ENCODE measurements at places on chromosomes 16 and 17.

DNA sequence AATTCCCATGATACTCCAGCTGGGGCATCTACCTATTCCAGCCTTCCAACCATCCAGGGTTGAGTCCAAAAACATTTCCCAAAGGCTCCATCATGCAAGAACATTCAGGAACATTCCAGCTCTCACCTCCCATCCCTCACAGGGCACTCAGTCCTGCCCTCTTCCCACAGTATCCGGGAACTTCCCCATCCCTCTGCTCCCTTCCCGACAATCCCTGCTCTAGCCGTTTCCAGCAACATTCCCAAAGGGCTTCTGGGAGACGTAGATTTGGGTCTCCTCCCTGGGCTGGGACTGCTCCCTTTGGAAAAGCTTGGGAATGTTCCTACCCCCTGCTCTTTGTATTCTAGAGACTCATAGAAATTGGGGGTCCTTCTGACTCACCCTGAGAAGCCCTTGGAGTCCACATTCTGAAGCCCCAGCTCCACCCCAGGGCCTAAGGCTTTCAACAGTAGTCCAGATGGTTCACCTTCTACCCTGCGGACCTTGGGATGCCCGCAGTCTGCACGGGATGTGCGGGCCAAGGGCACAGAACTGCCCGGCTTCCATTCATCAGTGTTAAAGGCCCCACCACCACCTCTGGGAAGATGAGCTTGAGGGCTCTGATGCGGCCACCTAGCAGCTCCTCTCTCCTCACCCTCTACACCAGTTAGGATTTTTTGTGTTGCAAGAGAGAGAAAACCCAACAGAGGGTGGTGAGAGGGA lies 25.4 kb downstream of the NGFR start:
- no peak for DNase-seq

DNA sequence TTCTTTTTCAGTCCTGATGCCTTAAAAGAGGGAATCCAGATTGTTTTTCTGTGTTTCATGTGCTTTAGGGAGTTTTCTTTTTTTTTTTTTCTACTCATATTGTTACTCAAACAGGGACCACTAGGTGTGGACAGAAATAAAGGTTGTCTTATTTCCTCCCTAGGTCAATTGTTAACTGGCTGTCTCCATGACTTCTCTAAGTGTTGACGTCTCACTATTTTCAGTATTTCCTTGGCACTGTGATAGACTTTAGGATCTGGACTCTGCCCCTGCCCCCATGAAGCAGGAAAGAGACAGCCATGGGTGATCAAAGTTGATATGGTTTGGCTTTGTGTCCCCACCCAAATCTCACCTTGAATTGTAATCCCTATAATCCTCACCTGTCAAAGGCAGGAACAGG lies 73.7 kb downstream of the AKAP1 start:
- no peak for DNase-seq

GRCh38 chr16:47463771-47464624 lies 2.9 kb downstream of the PHKB start:
- DNase-seq = no peak

DNA sequence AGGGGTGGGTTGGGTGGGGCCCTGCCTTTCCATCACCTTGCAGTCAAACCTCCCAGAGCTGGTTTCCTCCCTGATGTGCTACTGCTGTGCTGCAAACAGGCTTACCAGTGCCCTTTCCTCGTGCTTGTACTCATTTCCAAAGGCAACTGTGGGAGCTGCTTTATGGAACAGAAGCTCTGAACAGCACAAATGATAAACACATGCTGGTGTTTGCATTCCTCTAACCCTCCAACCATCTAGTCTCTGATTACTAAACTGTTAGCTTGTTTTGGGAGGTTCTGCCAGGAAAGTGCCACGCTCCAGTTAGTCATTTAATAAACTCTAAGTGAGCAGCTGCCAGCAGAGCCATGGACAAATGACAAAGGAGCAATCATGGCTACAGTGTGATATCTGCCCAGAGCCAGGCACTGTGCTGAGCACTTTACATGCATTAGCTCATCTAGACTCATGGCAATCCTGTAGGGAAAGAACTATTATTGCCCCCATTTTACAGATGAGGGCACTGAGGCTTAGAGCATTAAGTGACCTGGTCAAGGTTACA lies 110.4 kb downstream of the VAT1L start:
- DNase-seq = no peak

GRCh38 chr17:5584383-5585286 lies at the start of gene NLRP1:
Gene NLRP1, minus strand, starts transcription at chr17:5584509. Its CDS starts 552 bp downstream, at chr17:5583957.
- DNase-seq = peak; percentile 96

DNA sequence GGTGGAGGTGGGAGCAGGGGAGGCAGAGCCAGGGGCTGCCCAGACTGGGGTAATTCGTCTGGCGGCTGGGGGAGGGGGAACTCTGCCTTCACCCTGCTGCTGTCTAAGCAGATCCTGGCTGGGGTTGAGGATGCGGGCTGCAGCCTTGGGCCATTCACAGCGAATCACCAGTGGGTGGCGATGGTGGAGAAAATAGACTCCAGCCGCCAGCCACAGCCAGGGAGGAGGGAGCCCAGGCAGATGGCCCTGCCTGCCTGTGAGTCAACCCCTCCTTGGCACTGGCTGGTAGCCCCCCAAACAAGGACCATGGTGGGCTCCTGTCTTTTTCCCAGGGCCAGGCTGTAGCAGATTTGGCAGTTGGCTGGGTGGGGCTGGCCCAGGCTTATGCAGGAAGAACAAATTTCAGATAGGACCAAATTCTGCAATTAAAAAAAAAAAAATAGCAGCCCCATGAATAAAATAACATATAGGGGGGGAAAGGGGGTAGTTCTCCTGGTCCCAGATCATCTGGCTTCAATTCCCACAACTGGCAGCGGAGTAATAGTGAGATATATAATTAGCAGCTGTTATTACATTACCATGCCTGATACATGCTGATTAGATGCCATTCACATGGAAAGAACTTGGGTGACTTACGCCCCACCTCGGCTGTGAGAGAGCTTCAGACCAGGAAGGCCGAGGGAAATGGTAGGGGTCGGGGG lies 41.5 kb upstream of the CDH5 start:
- no peak for DNase-seq

GRCh38 chr16:75746359-75746758 lies 20.1 kb upstream of the CPHXL start:
- no peak for DNase-seq

- DNase-seq = no peak
These were observed 225.5 kb downstream of the SOX9 start for GRCh38 chr17:72346306-72346705.

GRCh38 chr16:87784812-87785211 lies 19.0 kb upstream of the KLHDC4 start:
- no peak for DNase-seq

GRCh38 chr17:74183411-74183810 lies 20.1 kb upstream of the RPL38 start:
- DNase-seq = no peak

DNA sequence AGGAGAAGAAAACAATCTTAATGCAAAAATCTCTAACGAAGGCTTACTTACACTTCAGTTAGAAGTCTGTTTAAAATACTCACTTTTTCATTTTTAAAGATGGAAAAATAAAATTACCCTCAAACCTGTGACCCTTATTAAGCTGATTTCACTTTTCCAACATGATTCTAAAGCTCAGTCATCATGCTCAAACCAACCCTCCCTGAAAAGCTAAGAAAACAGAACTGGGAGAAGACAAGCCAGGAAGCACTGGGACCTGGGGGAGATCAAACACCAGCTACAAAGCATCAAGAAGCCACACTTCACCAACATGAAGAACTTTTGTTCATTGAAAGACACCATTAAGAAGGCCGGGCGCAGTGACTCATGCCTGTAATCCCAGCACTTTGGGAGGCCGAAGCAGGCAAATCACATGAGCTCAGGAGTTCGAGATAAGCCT lies 88.8 kb downstream of the LITAF start:
- no peak for DNase-seq

GRCh38 chr16:17368951-17369350 lies 101.8 kb downstream of the XYLT1 start:
- DNase-seq = no peak

GRCh38 chr16:78290395-78290794 lies 190.9 kb downstream of the WWOX start:
- no peak for DNase-seq

GRCh38 chr16:4452674-4453073 lies 21.8 kb downstream of the NMRAL1 start:
- DNase-seq = no peak

GRCh38 chr17:79107499-79108231 lies 33.0 kb downstream of the ENGASE start:
- no peak for DNase-seq

DNA sequence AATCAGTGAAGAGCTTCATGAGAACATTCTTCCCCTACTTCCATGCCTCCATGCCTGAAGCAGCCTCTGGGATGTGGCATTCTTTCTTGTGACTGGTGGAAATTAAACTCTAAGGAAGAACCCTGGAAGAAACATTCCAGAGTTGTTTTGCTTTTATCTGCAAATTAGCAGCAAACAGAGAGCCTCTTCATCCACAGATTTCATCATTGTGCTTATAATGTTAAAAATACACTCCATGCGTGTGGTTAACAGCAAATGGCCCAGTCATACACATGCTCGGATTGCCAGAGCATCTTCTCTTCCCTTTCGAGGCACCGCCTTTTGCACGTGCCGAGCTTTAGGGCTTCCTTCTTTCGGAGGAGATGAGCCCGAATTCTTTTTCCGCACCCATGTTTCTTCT lies 411.3 kb downstream of the SNX29 start:
- DNase-seq = no peak

DNA sequence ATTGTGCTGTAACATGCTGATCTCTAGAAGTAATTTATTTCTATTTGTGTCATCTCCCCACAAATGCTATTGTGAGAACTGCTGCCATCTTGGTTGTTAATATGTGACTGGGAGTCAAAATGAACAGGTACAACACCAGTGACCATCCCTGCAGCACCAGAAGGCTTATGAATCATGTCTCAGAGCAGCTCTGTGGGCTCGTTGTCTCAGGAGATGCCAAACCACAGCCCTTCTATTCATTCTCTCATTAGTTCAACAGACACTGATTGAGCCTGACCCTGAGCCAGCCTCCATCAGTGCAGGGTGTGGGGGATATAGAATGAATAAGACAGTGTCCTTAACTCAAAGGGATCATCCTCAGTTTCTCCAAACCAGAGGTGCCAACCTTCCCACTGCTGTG lies 92.5 kb downstream of the UTP18 start:
- DNase-seq = no peak

- no peak for DNase-seq
These were observed 60.0 kb downstream of the CRISPLD2 start for GRCh38 chr16:84879569-84880487.

DNA sequence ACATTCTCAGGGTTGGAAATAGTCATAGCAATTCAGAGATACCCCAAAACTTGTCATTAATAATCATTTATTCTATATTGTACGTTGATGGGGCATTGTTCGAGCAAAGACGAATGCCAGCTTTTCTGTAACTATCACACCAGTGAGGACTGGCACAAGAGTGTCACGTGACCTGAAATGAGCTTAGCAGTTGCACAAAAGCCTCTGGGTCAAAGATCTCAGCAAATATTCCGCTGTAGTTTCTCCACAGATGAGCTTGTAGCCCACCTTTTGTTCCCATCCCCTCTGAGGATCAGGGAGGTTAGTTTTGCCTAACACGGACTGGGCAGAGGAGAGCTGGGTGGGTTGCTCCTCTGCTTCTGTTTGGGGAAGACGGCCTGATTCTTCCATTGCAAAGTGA lies 18.2 kb downstream of the IRX3 start:
- DNase-seq = no peak

GRCh38 chr16:62711797-62712196 lies 675.6 kb upstream of the CDH8 start:
- no peak for DNase-seq

- DNase-seq = no peak
These were observed 142.5 kb downstream of the PARN start for GRCh38 chr16:14487579-14487978.

GRCh38 chr16:7083096-7083495 lies 249.5 kb upstream of the RBFOX1 start:
- no peak for DNase-seq

DNA sequence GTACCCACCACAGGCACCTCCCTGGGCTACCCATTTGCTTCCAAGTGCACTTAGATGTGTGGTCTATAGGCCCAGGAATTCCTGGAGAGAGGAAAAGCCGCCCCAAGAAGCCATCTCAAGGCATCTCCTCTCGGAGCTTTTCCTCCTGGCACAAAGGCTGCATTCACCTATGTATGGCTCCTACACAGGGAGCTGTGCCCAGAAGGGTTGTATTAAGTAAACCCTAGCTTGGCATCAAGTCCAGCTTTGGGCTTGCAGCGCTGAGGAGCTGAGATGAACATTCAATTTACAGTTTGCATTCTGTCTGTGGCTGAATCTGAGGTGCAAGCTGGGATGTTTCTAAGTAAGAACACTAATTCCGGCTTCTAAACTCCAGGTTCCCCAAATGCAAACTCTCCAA lies 81.3 kb downstream of the CDYL2 start:
- no peak for DNase-seq

- DNase-seq = no peak
These were observed 5.3 kb downstream of the IGFALS start for GRCh38 chr16:1788095-1788707.

- no peak for DNase-seq
These were observed 316.9 kb downstream of the SEC14L1 start for GRCh38 chr17:77457572-77458201.

GRCh38 chr17:75130632-75131277 lies 787 bp downstream of the NT5C start:
- DNase-seq = peak; percentile 58

DNA sequence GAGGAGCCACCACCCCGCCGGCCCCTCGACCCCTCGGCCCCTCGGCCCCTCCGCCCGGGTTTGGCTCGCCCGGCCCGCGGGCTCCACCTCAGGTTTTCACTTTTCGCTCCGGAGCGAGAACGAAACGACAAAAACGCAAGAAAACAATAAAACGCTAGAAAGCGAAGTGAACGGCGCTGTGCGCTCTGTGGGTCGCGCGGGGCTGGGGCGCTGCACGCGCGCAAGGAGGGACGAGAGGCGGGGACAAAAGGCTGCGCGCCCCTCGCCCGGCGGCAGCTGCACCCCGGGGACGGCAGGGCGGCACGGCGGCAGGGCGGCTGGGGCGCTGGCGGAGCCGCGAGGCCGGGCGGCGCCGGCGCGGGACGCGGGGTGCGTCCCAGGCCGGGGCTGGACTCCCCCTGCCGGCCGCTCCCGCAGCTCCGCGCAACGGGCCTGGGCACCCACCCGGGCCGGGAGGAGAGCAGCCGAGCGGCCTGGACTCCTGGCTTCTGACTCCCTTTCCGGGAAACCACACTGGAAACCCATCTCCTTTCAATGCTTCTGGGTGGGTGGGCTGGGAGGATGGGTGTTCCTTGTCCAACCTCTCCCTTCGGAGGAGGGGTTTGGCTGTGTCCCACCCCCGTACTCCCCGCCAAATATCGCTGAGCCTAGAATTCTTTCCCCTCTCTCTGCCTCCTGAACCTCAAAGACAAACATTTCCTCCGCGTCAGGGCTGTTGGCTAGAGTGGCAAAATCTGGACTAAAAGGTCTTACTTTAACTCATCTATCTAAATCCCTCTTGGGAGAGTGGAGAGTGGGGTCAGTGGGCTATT lies 9.9 kb downstream of the TBX2 start:
- peak; percentile 23 for DNase-seq

GRCh38 chr17:81814748-81815645 lies 11.0 kb downstream of the GCGR start:
- no peak for DNase-seq

GRCh38 chr17:42118126-42118510 lies 3.0 kb downstream of the KAT2A start:
- no peak for DNase-seq

Measured in activated CD4-positive, alpha-beta T cell treated with anti-CD3 and anti-CD28 coated beads, Interleukin-2, Interleukin-4, amounts not matched to agents 100 ng/mL and 50 ng/mL, durations not matched to agents 16 hours and 8 hours (primary cell).